ENCODE measurements at places on chromosomes 3 and 15.

DNA sequence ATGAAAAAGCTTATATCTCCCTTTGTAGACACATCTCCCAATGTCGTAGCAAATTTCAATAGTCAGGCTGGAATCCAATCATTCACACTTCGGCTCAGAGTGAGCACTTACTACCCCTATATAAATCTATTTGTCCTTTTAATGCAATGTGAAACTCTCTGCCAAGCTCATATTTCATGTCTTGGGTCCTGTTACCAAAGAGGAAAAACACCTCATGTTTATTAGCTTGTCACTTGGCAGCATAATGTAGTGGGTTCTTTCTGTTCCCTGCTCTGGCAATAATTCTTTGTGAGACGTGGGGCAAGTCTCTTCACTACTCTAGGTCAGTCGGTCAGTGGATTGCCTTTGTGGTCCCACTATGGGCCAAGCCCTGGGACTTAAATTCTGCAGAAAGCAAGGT lies 107.1 kb downstream of the SRGAP3 start:
- no peak for DNase-seq

DNA sequence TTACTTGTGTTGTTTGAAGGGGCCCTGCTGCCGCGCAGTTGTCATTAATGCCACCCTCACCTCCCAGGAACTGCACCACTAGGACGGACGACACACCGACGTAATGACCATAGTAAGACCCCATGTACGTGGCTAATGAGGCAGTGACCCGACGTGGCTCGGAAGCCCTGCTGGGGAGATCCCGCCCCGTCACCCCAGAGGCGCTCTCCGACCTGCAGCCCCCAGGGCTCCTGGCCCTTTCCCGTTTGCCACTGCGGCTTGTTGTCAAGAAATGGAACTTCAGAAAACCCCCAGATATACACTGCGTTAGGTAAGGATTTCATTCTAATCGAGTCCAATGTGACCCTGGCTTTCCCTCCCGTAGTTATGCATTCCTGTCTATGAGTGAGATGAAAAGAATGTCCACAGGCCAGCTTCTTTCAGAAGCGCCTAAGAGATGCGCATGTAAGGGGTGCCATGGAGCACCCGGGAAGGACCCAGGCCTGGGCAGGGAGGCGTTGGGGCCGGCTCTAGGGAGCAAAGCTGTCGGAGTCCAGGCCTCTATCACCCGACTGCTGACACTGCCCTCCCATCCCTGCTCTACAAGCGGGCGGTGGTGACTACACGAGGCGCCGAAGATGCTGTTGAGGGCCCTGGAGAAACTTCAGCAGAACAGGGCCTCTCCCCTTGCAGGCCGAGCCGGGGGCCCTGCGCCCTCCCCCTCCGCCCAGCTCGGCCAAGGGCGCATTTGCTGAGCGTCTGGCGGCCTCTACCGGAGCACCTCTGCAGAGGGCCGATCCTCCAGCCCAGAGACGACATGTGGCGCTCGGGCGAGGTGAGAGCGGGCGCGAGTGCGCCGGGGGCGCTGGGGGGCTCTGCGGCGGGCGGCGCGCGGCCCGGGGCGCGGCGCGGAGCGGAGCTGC lies at the start of gene GABRA5:
TSS of gene GABRA5 (plus strand) at position 765 of the 902 bp plus-strand sequence. CDS start 2,187 bp downstream, outside the sequence.
- DNase-seq, result no peak

GRCh38 chr3:200758-201325 lies 4.3 kb downstream of the CHL1 start:
- DNase-seq, result no peak

- no peak for DNase-seq
Measured at GRCh38 chr15:73982222-73982962, 9.7 kb downstream of the STOML1 start.

DNA sequence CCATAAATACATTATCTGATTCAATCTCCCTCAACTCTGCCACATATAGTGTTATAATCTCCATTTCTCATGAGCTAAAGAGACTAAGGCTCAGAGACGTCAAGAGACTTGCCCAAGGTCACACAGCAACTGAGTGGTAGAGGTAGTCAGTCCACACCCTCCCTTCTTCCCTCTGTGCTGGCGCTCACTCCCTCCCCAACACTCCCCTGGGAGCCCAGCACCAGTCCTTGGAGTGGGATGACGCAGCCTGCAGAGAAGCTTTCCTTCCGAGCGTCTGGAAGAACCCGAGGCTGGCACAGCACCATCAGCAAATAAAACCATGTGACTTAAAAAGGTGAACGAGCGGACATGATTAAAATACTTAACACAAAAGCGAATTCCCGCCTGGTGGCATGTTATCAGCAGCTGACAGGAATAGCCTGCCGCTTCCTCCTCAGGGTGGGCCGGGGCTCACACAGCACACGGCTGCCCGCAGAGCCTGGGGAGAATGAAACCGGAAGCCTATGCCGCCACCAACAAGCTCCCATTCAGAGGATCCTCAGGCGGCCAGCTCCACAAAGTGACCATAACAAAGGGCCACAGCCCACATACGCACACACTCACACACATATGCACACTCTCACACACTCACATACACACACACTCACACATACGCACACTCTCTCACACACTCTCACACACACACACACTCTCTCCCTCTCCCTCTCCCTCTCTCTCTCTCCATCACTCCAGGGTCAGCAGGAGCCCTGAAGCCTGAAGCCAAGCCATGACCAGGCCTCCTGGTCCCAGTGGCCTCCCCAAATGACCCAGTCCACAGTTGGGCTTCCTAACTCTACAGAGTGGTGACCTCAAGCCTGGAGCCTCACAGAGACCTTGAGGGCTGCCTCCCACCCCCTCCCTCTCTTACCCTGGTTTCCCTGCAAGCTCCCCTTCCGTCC lies 120.5 kb downstream of the XXYLT1 start:
- DNase-seq, result no peak

Measured in stimulated activated CD8-positive, alpha-beta memory T cell treated with anti-CD3 and anti-CD28 coated beads, Interleukin-12 subunit alpha, Interleukin-12 subunit beta, amount 100 ng/mL, for 4 hours (primary cell).